ENCODE measurements at places on chromosomes 2 and 18.

- DNase-seq = no peak
Observed at GRCh38 chr2:216399621-216400020, 12.7 kb upstream of the SMARCAL1 start.

GRCh38 chr2:97935719-97936161 lies 60.0 kb downstream of the TMEM131 start:
- DNase-seq = peak; percentile 17

- DNase-seq = no peak
Observed at GRCh38 chr2:193566276-193566675, 1371.5 kb upstream of the TMEFF2 start.

GRCh38 chr2:136242100-136242499 lies 124.2 kb upstream of the CXCR4 start:
- DNase-seq = no peak

GRCh38 chr18:8812631-8813030 lies 107.3 kb downstream of the MTCL1 start:
- DNase-seq = no peak

DNA sequence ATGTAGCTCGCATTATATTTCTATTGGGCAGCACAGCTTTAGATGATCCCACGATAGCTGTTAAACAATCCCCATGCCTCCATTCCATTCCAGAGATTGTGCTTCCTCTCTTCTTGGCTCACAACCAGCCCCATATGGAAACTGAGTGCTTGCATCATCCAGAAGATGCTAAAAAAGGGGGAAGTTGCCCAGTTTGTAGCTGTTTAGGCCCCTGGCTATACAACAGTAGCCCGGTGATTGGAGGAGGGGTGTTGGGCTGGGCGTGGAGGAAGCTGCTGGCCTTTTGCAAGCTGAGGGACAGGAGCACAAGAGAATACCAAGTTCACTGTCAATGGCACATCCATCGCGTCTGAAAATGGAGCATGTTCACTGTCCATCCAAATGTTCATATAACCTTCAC lies 360.2 kb downstream of the ALK start:
- no peak for DNase-seq

- DNase-seq = no peak
Observed at GRCh38 chr18:21865043-21865442, 124.5 kb downstream of the MIB1 start.

DNA sequence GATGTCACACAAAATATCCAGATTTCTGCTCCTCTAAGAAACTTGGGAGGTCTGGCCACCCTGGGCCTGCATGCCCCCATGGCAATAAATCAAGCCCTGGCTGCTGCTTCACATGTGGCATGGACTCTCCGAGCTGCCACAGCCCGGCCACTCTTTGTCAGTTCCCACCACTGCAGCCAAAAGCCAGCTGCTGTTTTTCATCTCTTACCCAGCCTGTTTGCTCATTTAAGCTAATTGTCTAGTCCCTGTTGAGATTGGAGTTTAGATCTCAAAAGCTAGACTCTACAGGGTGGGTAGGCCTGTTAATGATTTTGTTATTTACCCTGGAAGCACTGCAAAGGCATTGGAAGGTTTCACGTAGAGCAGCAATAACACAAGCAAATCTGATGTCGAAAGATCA lies 20.9 kb upstream of the ANXA4 start:
- no peak for DNase-seq

GRCh38 chr2:73239776-73240175 lies 5.7 kb downstream of the CCT7 start:
- DNase-seq = no peak

GRCh38 chr2:117128461-117128860 lies 686.0 kb upstream of the DDX18 start:
- peak; percentile 75 for DNase-seq

- no peak for DNase-seq
Observed at GRCh38 chr18:25137197-25137472, 214.8 kb downstream of the ZNF521 start.

- DNase-seq = no peak
Observed at GRCh38 chr2:95327861-95328260, 30.7 kb downstream of the KCNIP3 start.

DNA sequence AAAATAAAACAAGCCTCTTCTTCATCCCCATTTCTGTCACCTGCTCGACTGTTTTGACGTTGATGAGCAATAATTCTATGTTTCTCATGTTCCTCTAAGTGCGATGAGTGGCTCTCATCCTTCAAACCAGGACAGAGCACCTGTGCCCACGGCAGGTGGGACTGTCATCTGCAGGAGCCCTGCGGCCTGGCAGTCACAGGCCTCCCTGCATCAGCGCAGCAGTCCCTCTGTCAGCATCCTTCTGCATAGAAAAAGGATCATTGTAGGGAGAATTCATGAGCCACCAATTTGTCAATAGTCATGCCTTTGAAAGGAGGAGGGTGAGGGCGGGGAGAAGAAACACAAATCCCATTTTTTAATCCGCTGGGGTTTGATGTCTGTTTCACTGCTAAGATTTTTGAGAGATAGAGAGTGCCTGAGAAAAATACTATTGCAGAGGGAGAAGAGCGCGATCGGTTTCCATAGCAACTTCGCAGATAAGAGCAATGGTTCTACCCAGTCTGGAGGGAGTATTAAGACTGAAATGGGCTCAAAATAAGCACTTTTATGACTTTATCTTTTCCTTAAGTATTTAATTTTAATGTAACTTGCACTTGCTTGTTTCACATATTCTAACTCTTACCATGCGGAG lies 234.3 kb upstream of the NCKAP5 start:
- no peak for DNase-seq

DNA sequence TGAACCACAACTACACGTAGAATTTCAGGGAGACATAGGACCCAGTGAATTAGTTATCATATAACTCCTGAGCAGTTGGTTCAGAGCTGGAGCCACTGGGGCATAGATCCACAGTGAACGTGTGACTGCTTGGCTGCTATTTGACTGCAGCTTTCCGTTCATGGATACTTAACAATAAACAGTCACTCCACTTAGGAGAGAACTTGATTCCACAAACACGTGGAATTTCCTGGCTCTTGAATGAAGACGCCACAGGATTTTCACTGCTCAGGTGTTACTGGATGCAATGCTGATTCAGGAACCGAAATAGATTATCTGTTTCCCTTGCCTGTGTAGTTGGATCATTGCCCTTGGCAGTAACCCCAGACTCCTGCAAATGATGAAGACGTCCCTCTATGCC lies 679.1 kb upstream of the ZEB2 start:
- DNase-seq = no peak

- DNase-seq = no peak
Observed at GRCh38 chr18:49788327-49788898, 24.9 kb downstream of the ACAA2 start.

- DNase-seq = no peak
Observed at GRCh38 chr18:1253827-1254226, 349.2 kb downstream of the ADCYAP1 start.

- DNase-seq = no peak
Observed at GRCh38 chr2:69628325-69629021, 15.1 kb downstream of the AAK1 start.

DNA sequence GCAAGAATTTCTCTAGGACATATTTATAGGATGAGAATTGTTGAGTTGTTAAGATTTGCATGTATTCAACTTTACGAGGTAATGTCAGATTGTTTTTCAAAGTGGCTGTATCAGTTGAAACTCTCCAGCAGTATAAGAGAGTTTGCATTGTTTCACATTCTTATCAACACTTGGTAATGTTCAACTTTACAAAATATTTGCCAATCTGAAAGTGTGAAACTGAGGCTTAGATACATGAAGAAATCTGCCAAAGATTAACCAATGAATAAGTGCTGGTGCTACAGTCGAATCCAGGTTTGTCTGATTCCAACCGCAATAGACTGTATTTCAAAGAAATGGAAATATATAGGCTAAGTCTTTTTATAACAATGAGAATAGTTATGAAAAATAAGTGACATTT lies 117.0 kb downstream of the EHBP1 start:
- no peak for DNase-seq

DNA sequence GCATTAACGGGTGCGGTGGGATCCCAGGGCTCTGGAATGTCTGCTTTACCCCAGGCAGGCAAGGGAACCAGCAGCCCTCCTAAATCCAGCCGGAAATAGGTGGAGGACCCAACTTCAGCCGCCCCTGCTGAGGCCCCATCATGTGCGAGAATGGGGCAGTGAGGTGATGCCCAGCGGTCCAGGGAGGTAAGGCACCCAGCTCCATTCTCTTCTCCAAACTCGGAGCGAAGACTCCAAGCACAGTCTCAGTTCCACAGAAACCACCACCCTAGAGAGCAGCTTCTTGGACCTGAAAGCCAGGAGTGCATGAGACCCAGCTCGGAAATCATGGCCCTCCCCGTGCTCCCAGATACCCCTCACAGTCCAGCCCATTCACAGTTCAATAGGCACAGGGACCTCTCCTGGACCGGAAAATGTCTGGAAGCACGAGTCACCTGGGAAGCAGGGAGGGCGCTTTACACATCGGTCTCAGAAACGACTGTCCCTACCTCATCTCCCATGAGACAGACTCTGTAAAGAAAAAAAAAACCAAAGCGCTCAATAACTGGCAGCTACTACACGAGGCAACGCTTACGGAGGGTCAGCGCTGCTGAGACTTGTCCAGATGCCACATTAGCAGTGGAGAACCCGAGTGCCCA lies 2.0 kb downstream of the SDC1 start:
- DNase-seq = no peak
